ENCODE measurements at places on chromosomes 13 and 19.

DNA sequence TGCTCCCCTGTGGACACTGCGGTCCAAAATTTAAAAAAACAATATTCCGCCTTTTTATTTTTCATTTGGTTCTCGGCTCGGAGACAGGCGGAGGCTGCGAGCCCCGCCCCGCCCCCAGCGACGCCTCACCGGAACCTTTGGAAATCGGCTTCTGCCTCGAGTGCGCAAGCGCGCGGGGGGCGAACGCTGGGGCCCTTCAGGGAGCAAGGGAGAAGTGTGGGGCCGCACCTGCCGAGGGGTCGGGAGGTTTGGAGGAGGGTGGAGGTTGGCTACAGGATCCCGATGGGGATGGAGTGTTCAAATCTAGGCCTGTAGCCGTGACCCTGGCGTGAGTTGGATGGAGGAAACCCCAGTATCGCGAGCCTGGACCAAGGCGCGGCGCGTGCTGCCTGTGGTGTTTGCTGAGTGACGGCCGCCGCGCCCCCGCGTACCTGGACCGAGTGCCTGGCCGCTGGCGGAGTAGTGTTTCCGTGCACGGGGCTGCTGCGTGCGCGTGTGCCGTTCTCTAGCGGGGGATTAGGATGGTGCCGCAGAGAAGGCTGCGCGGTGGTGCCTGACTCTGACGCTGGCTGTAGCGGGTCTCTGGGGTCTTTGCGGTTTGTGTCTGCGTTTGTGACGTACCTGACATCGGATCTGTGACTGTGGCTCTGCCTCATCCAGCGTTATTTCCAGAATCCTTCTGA is 565 bp upstream of the ZFP30 start:
- peak; percentile 89 for DNase-seq

DNA sequence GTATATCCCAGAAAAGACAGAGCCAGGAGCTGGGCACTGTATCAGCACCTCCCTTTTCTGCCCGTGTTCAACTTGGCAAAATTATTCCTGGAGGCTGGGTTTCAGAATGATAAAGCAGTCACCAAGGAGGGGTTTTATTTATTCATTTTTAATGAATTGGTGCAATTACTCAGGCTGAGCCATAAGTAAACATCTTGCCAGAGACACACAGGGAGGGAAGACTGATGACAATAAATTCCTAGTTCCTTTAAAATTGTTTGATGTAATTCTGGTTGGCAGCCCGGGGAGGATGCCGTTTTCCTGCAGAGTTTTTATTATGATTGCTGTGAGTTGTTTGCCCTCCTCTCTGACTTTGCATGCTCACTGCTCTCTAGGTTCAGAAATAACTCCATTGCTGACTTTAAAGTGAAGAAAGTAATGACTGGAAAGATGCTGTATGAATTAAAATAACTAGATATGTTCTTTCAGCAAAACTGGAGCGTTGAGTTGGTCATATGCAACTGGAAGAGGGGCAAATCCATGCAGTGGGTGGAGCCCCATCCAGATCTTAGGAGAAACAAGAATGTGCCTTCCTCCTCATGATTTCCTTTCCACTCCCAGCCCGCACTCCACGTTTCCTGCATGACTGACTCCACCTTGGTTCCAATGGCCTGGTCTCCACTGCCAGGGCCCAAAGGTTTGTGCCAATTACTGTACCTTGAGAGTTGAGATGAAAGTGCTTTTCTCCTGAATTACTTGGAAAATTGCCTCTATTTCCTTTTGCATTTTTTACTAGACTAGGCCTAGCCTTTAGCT is 182.1 kb downstream of the RFC3 start:
- no peak for DNase-seq

GRCh38 chr19:46704379-46705076 is 12.4 kb downstream of the PRKD2 start:
- DNase-seq: peak; percentile 74

- no peak for DNase-seq
Measured at GRCh38 chr19:18762125-18763023, 28.7 kb downstream of the COMP start.

DNA sequence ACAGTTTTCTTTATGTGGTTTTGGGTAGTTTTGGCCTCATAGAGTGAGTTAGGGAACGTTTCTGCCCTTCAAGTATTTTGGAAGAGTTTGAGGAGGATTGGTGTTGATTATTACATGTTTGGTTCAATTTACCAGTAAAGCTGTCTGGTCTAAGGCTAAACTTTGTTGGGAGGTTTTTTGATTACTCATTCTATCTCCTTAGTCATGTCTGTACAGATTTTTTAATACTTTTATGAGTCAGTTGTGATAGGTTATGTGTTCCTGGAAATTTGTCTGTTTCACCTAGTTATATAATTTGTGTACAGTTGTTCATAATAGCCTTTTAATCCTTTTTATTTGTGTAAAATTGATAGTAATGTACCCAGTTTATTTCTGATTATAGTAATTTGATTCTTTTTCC is 20.4 kb downstream of the RNF17 start:
- DNase-seq: no peak

DNA sequence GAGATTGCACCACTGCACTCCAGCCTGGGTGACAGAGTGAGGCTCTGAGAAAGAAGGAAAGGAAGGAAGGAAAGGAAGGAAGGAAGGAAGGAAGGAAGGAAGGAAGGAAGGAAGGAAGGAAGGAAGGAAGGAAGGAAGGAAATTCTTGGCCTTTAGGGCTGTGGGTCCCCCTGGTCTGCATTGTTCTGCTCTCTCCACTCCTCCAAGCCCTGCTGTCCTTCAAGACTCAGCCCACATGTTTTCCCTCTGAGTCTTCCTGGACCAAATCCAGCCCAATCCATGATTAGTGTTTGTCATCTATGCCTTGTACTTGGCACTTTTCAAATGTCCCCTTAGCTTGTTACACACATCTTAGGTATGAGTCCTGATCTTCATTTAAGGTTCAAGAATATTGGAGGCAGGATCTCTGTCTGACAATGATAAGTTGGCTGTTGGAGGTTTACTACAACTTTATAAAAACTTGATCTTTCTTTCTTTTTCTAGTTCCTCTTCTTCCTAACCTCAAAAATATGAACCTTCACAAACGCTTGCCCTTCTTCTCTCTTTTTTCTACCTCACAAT is 48.8 kb upstream of the INTS6 start:
- DNase-seq: no peak

GRCh38 chr19:51203916-51204315 is 21.0 kb upstream of the CD33 start:
- no peak for DNase-seq

DNA sequence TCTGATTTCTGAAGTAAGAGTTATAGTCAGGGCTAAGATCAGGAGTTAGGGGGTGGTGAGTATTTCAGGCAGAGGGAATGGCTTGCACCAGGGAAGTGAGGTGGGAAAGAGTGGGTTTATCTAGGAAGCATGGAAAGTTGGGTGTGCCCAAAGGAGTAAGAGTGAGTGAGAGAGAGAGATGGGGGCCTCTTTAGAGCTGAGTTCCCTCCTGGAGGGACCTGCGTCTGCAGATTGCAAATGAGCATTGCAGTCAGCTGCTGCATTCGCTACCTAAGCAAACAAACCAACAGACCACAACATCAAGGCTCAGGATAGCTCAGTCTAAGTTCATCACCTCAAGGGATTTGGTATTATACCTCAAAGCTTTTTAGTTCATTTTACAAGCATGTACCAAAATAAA is 405.8 kb downstream of the FGF9 start:
- peak; percentile 27 for DNase-seq

DNA sequence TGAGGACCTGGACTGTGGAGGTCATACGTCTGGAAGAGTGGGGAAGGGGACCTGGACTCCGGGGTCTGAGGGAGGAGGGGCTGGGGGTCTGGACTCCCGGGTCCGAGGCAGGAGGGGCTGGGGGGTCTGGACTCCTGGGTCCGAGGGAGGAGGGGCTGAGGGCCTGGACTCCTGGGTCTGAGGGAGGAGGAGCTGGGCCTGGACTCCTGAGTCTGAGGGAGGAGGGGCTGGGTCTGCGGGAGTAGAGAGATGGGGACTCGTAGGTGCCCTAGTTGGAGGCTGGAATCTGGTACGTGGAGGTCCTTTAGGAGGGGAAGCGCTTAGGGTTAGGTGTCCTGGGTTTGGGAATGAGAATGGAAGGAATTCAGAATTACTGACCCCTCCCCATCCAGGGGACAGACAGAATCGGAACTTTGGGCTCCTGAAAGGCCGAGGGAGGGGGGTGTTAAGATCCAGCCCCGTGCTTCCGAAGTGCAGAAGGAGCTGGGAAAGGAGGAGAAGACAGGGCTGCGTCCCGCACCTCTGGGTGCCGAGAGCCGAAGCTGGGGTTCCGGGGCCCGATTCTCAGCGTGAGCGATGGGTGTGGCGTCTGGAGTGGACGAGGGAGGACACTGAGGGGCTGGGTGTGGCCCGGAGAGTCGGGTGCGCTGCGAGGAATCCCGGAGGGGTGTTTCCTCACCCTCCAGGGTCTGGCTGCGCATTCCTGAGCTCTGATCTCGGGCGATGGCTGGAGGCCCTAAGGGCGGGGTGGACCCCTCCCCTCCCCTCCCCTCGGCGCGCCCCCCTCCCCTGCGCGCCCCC is 608 bp downstream of the MYADM start:
- DNase-seq: no peak

DNA sequence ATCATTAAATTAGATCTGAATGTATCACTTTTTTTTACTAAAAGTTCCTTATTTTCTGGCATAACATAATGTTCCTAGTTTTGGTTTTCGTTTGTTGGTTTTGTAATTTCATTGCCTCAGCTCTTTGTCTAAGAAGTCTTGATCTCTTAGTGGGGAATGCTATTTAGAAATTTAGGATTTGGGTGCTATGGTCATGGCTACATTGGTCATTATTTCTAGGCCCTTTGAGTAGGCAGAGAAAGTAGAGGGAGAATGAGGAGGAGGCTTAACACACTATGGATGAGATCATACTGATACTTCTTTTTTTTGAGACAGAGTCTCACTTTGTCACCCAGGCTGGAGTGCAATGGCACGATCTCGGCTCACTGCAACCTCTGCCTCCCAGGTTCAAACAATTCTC is 41.8 kb downstream of the PIBF1 start:
- no peak for DNase-seq

GRCh38 chr19:47225746-47226425 is 5.1 kb downstream of the BBC3 start:
- peak; percentile 94 for DNase-seq

GRCh38 chr13:50485979-50486935 is 357.2 kb downstream of the DLEU7 start:
- no peak for DNase-seq

DNA sequence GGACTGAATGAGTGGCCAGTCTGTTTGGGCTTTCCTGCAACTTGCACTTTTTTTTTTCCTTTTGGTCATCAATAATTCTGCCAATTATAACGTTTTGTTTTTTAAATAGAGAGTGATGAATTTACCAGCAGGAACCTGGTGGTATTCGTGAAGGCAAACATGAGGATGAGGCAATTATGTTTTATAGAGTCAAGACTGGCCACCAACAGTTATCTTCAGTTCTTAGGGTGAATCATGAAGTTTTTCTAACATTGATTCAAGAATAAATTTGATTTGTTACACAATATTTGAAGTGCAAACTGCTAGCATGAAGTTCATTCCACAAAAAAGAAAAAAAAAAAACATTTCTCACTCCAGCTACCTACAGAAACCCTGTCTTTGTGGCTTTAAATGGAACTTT is 244.5 kb downstream of the SPRY2 start:
- DNase-seq: no peak

DNA sequence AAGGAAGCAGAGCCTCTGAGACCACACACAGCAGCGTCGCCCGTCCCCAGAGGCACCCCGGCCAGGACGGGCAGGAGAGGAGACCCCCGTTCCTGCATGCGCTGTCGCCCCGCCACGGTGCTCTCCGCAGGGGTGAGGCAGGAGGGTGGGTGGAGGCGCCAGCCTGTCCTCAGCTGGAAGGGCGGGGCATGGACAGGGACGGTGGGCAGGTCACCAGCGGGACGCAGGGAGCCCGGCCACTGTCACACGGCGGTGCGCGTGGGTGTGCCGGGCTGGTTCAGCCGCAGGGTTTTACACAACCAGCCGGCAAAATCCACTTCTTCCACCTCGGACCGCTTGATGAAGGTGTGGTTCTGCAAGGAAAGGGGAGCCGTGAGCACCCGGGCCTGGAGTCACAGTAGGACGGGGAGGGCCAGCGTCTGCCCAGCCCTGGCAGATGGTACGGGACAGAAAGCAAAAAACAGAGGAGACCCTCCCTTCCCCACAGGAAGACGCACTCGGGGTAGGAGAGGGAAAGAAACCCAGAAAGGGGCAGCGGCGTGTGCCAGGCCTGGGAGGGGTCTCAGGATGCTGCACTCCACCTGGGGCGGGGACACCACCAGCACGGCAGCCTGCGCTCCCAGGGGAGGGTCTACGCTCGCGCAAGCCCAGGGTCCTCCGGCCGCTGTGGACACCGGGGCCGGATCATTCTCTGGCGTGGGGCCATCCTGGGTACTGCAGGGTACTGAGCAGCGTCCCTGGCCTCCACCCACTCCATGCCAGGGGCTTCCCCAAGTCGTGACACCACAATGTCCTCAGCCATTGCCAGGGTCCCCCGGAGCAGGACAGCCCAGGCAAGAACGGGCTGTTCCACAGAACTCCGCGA is 23.9 kb upstream of the ZBTB7A start:
- DNase-seq: no peak

- no peak for DNase-seq
Measured at GRCh38 chr13:31540281-31540680, 199.0 kb upstream of the RXFP2 start.

- no peak for DNase-seq
Measured at GRCh38 chr19:48913114-48913889, 13.2 kb downstream of the NUCB1 start.

DNA sequence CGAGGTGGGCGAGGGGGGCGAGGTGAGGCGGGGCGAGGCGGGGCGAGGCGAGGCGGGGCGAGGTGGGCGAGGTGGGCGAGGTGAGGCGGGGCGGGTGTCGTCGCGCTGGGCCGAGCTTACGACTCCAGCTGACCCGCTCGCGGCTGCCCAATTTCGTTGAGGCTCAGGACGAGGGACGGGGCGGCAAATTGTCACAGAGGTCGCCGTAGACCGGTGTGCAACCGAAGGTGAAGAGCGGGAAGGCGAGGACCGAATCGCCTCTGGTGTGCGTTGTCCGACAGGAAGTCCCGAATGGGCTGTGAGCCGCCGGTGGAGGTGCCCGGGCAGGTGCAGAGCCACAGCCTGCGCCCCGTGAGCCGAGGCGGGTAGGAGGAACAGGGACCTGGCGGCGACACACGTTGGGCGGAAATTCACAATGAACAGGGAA is at the start of gene LACC1:
Gene LACC1 (plus strand): TSS at position 150 of the 427 bp plus-strand sequence. CDS start 1,082 bp downstream, outside the sequence.
- DNase-seq: peak; percentile 67

- DNase-seq: peak; percentile 23
Measured at GRCh38 chr13:45490068-45490467, 25.3 kb downstream of the COG3 start.

DNA sequence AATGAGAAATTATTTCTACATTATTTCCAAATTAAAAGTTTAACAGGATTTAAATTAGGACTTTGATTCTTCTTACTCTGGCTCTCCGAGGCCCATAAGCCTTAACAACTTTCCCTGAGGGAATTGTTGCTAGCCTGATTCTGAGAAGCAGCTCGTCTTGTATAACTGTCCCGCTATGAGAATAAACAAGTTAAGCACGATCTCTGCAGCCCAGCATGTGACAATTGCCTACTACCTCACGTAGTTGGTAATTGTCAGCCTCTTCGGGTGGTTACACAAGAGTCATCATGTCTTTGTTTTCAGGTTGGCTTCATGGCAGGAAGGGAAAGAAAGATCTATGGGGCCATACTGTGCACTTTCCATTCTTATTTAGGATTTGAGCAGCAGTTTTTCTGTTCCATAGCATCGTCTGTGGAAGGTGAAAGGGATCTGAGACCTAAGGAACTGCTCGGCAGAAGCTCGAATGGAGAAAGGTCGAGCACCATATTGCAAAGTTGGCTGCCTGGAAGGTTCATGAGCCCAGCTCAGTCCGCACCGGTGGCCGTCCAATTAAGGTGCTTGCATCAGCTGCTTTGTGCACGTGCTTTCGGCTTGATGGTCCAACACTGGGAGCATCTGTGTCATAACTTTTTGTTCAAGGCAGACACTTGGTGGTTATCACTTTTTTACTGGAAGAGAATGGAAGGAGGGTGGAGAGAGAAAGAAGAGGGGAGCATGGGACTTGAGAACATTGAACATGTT is 1.8 kb upstream of the STARD13 start:
- DNase-seq: no peak

All from GM12865 (cell line).